SK-N-SH (cell line): ENCODE measurements at places on chromosomes 16 and 17. TPM values are rescaled to one million over a fixed set of nuclear protein-coding genes. Genes with fewer than 3 reads are reported as not detected.

Gene CIITA
- 0.15 and 0.23 TPM in 2 replicates for polyA plus RNA-seq

DNA sequence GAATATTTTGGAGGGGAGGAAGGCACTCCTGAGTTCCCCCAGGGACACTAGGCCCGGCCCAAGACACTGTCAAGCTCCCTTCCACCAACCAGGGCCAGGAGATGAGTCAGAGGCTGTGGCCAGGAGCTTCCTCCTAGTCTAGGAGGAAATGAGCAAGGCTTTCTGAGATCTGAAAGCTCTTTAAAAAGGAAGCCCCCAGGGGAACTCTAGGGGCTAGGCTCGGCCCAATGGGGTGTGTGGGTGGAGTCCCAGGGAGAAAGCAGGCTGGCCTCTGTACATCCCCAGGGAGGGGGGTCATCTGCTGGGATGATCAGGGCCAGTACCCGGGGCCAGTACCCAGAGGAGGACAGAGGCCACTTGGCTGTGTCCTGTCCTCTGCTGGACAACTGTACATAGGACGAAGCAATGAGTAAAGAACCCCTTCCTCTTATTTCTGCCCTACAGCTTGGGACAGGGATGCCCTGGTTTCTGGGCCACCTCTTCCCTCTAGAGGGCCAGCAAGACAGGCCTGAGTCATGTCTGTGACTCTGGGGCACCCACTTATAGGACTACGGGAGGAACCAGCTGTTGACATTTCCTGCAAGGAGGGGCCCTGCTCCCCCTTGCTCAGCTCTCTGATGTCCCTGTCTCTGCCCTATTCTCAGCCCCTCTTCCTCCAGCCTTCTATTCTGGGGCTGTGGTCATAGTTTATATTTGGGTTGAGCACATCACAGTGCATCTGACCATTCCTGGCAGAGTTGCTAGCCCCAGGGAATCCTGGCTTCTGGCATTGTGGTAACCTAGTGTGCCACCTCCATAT is 2.7 kb downstream of the FHOD1 start:
- peaks cover 66% of the 10 kb centered on the region for H3K4me1 ChIP-seq
- peak overlapping the region; percentile 61 for H3K27ac ChIP-seq
- H3K36me3 ChIP-seq, result peaks cover 1% of the 10 kb centered on the region; the same call in 1 of the 2 replicates

GRCh38 chr17:77405867-77406732 is 265.3 kb downstream of the SEC14L1 start:
- no peak overlapping the region for H3K4me3 ChIP-seq
- no peak overlapping the region for H3K27ac ChIP-seq
- H3K4me1 ChIP-seq, result peaks cover 16% of the 10 kb centered on the region; the same call in 1 of the 2 replicates
- H3K36me3 ChIP-seq, result peaks cover 12% of the 10 kb centered on the region; the same call in 1 of the 2 replicates

DNA sequence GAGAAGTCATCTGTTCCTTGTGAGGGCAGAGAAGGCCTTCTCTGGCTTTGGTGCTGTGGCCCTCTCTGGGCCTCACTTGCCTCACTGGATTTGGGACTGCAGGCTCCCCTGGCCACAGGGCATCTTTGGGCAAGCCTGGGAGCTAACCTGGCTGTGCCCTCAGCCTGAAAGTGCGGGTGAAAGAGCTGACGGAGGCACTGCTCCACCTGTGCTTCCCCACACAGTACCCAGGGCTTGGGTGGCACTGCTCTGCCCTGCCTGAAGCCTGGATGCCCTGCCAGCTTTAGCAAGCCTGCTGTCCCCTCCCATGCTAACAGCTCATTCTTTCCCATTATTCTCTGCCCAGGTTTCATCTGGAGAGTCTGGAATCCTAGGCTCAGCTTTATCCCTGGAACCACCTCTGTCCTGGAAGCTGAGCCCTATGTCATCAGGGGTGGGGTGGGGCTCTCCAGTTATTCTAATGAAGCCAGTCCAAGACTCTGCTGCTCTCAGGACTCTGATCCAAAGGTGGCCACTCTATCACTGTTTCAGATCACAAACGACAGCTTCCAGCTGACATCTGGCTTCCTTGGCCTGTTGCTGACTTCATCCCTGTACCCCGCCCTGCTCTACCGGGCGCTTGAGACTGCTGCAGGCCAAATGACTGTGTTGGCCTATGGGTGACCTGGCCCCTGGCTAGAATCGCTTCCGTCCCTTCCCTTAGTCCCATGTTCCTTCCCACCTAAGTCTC is 29.3 kb downstream of the HIC1 start:
- peak overlapping the region; percentile 89 for H3K27ac ChIP-seq
- peaks cover 10% of the 10 kb centered on the region; the same call in 1 of the 2 replicates for H3K36me3 ChIP-seq
- H3K27me3 ChIP-seq, result no peaks in the 10 kb centered on the region
- no peak overlapping the region for H3K4me3 ChIP-seq
- H3K4me1 ChIP-seq, result peaks cover 81% of the 10 kb centered on the region
- DNase-seq, result peak; percentile 61

DNA sequence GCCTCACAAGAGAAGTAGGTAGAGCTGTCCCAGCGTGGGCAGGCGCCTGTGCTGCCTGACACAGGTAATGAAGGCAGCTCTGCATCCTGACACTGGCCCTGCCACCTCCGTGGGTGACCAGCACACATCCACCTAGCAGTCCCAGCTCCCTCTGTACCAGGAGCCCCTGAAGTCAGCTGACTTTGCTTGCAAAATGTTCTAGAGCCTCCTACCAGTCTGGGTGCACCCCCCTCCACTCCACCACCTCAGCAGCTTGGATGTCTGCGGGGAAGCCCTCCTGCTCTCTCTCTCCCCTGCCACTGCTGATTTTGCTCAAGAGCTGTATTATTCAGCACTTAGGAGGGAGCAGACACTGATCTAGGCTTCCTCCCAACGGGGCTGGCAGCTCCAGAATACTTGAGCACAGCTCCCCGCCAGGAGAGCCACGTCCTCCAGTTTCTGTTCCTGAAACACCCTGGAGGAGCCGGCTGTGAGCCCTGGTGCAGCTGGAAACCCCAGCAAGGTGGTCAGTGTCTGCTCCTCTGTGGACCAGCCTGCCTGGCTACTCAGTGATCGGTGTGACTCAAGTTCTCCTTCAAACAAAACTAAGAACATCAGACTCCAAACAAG is 1.0 kb downstream of the RNF166 start:
- peaks cover 16% of the 10 kb centered on the region; the same call in 1 of the 2 replicates for H3K4me1 ChIP-seq
- H3K27ac ChIP-seq, result no peak overlapping the region
- H3K36me3 ChIP-seq, result peaks cover under 1% of the 10 kb centered on the region; the same call in 1 of the 2 replicates
- H3K4me3 ChIP-seq, result peak overlapping the region; percentile 94

DNA sequence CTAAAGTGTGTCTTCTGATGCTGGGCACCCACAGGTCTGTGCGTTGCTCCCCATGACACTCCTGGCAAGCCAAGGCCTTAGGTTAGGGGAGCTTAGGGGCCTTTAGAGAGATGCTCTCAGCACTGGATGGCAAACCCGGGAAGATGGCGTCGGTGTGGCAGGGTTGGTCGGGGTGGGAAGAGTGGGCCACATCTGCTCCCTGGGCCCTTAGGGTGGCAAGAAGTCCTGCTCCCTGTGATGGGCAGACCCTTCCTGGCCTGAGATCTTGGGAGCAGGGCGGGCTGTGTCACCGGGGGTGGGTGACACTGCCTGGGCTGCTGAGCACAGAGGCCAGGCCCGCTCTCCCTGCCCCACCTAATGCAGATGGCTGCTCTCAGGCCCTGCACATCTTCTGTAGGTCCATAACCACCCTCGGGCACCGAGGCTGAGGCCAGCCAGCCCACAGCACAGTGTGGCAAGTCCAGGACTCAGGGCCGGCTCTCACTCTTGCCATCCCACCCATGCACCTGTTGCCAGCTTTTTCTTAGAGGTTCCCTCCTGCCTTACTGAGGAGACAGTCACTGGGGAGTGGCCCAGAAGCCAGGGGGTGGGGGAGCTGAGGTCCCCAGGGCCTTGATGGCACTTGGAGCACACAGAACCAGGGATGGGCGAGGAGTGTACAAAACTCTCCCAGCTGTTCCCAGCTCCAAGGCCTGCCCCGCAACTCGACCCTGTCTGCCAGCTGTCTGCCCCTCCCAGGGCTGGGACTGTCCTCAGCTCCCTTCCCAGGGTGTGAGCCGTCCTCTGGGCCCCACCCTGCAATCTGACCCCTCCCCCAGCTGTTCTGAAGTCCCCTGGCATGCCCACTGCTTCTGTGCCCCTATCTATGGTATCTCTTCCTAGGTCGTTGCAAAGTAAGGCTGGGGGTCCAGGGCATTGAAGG is 4.4 kb upstream of the MTSS2 start:
- peaks cover 91% of the 10 kb centered on the region for H3K4me1 ChIP-seq
- H3K27ac ChIP-seq, result peak overlapping the region; percentile 98
- no peaks in the 10 kb centered on the region for H3K27me3 ChIP-seq
- H3K4me3 ChIP-seq, result no peak overlapping the region
- no peaks in the 10 kb centered on the region for H3K36me3 ChIP-seq

DNA sequence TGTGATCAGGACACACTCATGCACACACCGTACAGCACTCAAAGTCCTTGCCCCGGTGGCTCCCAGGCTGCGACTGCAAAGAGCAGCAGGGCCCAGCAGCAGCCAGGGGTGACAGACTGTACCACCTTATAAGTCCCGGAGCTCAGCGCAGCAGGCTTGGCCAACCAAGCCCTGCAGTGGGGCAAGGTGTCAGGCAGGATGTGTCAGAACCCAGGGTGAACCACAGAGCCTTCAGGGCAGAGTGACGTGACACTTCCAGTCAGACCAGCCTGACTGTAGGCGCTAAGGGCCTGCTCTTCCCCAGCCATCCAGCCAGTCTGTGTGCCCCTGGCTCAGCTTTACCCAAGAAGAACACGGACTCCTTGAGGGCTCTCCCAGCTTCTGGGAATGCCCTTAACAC is 204.1 kb downstream of the COPRS start:
- DNase-seq, result no peak
- H3K27ac ChIP-seq, result no peak overlapping the region
- no peak overlapping the region for H3K4me3 ChIP-seq
